ENCODE measurements at places on chromosomes 2 and 18.

DNA sequence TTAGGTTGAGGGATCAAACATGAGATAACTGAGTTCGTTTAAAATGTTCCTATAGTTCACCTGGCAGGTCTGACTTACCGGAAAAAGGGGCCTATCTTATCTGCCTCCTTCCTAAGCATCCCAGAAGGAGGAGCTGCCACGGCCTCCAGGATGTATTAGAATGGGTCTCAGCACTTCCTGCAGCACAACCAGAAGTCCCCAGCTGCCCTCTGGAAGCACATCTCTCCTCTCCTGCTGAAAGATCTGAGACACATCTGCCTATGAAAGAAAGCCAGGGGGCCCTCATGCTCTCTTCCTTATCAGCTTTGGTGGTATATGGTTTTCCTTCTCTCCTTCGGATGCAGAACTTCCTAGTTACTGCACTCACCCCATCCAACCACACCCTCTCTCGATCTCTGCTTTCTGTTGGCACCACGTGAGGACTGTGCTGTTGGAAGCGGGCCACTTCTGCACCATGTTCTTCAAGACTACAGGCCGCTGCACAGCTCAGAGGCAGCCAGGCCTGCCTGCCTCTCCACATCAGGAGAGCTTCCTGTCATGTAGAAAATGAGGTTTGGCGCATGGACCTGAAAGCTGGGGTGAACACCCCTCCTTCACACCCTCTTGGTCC is 6.5 kb downstream of the IGFBP5 start:
- DNase-seq, result no peak

GRCh38 chr18:78991446-78991845 is 11.8 kb downstream of the SALL3 start:
- no peak for DNase-seq

DNA sequence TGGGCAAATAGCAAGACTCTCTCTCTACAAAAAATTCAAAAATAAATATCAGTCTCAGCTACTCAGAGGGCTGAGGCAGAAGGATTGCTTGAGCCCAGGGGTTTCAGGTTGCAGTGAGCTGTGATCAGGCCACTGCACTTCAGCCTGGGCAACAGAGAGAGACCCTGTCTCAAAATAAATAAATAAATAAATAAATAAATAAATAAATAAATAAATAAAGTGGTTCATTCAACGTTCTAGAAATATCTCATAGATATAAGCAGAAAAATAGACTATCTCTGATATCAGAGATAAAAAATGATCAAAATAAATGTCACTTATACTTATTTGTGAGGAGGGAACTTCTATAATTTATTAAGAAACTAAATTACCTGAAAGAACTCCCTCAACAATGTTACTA is 480.9 kb downstream of the FBXO15 start:
- no peak for DNase-seq

- DNase-seq, result no peak
Observed at GRCh38 chr2:174785481-174785880, 21.2 kb upstream of the CHRNA1 start.

- DNase-seq, result no peak
Observed at GRCh38 chr2:70966681-70967080, 11.7 kb upstream of the ANKRD53 start.

GRCh38 chr18:45291621-45292615 is 323.4 kb upstream of the SLC14A2 start:
- no peak for DNase-seq

DNA sequence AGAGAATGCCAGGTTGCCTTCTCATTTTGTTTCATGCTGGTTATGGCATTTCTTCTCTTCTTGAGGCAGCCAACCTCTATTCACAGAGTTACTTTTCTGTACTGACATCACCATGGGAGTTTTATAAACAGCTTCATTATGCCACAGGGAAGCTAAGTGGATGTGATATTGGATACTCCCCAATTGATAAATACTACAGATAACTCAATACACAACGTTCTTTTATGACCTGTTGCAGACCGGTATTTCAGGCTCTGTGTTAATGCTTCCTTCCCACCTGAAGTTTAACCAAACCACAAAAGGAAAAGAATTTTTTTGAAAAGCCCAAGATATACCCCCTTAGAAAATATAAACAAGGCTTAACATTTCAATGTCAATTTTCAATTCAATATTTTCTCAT is 258.3 kb upstream of the SOX11 start:
- DNase-seq, result no peak

DNA sequence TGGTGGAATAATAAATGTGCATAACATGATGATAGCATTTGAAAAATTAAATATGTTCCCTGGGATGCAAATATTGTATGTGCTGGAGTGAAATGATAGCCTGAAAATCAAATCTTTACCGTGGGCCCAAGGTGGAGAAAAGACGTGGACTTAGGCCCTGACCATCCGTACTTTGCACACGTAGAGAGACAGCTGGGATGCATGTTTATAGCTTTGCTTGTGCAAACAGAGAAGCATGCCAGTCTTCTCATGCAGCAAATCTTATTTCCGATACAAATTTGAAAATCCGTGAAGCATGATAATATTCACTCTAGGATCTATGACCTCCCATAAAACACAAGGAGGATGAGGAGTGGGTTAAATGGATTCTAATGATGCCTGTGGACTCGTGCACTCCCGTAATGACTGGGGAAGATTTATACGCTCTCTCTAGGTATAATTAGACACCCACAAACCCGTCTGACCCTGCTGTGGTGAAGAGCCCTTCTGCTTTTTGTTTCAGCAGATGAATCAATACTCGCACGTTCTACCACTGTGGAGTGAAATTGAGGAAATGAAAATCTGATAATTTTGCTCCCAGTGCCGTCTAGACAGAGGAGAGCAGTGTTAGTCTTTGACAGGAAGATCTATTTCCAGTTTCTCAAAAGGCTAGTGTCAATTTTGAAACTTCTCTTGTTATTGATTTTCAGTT is 810.3 kb upstream of the SALL3 start:
- DNase-seq, result no peak

GRCh38 chr2:5657231-5657630 is 35.0 kb upstream of the SOX11 start:
- no peak for DNase-seq

GRCh38 chr2:217755027-217755745 is 247.6 kb downstream of the TNS1 start:
- DNase-seq, result no peak

- no peak for DNase-seq
Observed at GRCh38 chr18:24208270-24209035, 69.6 kb downstream of the CABYR start.

DNA sequence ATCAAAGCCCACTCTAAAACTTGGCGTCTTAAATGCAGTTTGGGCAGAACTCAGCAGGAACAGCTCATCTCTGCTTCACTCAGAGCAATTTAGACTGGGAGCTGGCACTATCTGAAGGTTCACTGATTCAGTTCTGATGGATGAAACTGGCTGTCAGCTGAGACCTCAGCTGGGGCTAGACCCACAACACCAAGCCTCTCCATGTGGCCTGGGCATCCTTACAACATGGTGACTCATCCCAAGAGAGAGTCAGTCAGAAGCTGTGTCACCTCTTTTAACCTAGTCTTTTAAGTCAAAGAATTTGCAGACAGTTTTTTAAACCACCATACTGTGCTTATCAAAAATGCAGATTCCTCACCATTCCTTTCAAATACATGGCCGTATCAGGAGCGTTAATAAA is 62.6 kb upstream of the ZNF397 start:
- DNase-seq, result no peak

DNA sequence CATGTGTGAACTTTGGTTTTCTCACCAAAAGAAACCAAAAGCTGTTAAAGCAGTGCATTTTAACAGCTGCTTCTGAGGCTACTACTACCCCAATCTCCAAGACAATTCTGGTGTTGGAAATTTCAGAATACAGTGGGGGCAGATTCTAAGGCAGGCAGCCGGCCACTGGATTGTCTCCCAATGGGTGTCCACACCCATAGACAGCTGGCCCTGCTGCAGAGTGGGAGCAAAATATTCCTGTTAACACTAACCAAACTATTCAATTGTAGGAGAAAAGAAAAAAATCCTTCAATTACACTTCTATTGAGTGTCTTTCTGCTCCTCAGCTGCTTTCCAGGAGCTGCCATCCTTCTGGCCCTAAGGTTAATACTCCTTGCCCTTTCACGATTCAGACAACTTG is 223.7 kb downstream of the ALK start:
- no peak for DNase-seq

- DNase-seq, result no peak
Observed at GRCh38 chr2:216695401-216695821, at the start of gene IGFBP5. Gene IGFBP5, minus strand, starts transcription at chr2:216695549. Its CDS starts 774 bp downstream, at chr2:216694775.

GRCh38 chr18:75031717-75032317 is 177.1 kb downstream of the PTGR3 start:
- no peak for DNase-seq

DNA sequence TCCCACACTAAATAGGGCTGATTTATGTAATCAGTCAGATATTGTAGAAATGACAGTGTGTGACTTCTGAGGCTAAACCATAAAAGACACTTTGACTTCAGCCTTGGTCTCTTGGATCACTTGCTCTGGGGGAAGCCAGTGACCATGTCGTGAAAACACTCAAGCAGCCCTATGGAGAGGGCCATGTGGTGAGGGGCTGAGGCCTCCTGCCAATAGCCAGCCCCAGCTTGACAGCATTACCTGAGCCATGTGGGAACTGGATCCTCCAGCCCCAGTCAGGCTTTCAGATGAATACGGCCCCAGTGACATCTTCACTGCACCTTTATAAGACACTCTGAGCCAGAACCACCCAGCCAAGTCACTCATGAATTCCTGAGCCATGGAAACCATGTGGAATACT is 20.8 kb downstream of the TNS1 start:
- no peak for DNase-seq

GRCh38 chr2:191051825-191052778 is 38.1 kb upstream of the STAT1 start:
- peak; percentile 54 for DNase-seq

DNA sequence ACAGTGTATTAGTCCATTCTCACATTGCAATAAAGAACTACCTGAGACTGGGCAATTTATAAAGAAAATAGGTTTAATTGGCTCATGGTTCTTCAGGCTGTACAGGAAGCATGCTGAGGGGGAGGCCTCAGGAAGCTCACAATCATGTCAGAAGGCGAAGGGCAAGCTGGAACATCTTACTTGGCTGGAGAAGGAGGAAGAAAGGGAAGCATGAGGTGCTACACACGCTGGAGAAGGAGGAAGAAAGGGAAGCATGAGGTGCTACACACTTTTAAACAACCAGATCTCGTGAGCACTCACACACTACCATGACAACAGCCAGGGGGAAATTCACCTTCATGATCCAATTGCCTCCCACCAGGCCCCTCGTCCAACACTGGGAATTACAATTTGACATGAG is 95.3 kb upstream of the FAM110C start:
- DNase-seq, result no peak

GRCh38 chr2:158009399-158009798 is 92.3 kb upstream of the UPP2 start:
- DNase-seq, result no peak

GRCh38 chr2:48144777-48145176 is 238.5 kb upstream of the FBXO11 start:
- DNase-seq, result peak; percentile 29

- DNase-seq, result no peak
Observed at GRCh38 chr2:167177196-167177595, 288.9 kb downstream of the XIRP2 start.

- no peak for DNase-seq
Observed at GRCh38 chr2:238787501-238787900, 60.4 kb upstream of the TWIST2 start.

- no peak for DNase-seq
Observed at GRCh38 chr2:114472246-114472645, 29.8 kb downstream of the DPP10 start.

GRCh38 chr2:189492451-189492850 is 51.2 kb downstream of the WDR75 start:
- no peak for DNase-seq

- DNase-seq, result peak; percentile 50
Observed at GRCh38 chr2:60899230-60899891, 18.0 kb downstream of the REL start.

GRCh38 chr2:230849633-230850357 is 14.9 kb upstream of the ITM2C start:
- DNase-seq, result peak; percentile 65
